ENCODE measurements at places on chromosomes 7 and 10. TPM values are rescaled to one million over a fixed set of nuclear protein-coding genes. Genes with fewer than 3 reads are reported as not detected.
A peak's percentile ranks its signal among the peaks of the same experiment; 100 is the strongest.

Gene ZNF365
- total RNA-seq = 0.94 TPM

Gene SEMA3D
- not detected for total RNA-seq

Gene ZNF746
- 26.2 TPM for total RNA-seq

GRCh38 chr10:123398180-123398591 lies 244.0 kb downstream of the BUB3 start:
- H3K4me3 ChIP-seq = no peak overlapping the region
- no peak overlapping the region for H3K27ac ChIP-seq
- H3K36me3 ChIP-seq = no peaks in the 10 kb centered on the region
- peaks cover 1% of the 10 kb centered on the region for H3K4me1 ChIP-seq
- DNase-seq = no peak
- H3K27me3 ChIP-seq = no peaks in the 10 kb centered on the region

- no peaks in the 10 kb centered on the region for H3K27me3 ChIP-seq
These were observed 353.7 kb downstream of the NRG3 start for GRCh38 chr10:82228701-82229100.

DNA sequence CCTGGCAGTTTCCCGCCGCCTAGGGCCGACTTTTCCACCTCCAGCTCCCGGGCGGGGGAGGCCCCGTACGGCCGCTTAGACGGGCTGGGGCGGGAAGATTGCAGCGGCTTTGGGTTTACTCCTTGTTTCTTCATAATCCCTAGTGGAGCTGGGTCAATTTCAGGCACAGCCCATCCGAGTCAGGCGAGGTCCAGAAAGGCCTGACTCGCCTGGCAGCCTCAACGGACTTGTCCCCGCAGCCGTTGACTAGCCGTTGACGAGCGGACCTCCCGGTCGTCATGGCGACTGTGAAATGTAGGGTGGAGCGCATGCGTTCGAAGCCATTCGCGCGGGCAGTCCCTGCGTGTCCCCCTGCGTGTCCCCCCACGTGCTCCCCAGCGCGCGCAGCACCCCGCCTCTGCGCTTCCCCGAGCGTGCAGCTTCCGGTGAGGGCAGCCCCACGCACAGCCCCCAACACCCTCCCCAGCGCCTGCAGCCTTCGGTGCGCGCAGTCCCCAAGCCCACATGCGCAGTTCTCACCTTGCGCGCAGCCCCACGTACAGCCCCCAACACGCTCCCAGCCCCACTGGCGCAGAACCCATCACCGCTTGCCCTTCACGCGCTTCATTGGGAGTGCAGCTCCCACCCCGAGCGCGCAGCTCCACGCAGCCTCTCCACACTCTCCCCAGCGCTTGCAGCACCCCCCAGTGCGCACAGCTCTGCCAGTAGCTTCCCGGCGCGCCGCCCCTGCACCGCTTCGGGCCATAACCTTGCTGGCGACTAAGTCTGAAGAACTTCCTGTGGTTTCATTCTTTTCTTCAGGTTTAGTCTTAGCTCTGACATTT lies 67.8 kb downstream of the TBX20 start:
- no peaks in the 10 kb centered on the region for H3K36me3 ChIP-seq
- peaks cover 39% of the 10 kb centered on the region for H3K27me3 ChIP-seq
- peaks cover 5% of the 10 kb centered on the region for H3K4me1 ChIP-seq

DNA sequence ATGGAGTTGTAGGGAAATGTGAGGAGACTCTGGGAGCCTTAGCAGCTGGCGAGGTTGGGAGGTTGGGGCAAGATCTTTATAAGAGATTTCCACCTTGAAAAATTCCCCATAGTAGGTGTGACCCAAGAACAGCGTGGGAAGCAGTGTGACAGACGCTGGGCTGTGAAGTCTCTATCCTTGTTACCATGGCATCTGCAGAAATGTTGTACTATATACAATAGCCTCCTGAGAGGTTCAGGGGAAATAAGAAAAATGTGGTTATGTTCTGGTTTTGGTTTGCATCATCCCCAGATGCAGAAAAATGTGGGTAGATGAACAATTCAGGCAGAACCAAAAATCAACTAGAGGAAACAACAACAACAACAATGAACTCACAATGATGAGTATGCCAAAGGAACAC lies 498.6 kb downstream of the SH2D4B start:
- H3K27me3 ChIP-seq = peaks cover 4% of the 10 kb centered on the region
- H3K4me1 ChIP-seq = no peaks in the 10 kb centered on the region
- no peak overlapping the region for H3K27ac ChIP-seq
- no peaks in the 10 kb centered on the region for H3K36me3 ChIP-seq
- no peak overlapping the region for H3K4me3 ChIP-seq

DNA sequence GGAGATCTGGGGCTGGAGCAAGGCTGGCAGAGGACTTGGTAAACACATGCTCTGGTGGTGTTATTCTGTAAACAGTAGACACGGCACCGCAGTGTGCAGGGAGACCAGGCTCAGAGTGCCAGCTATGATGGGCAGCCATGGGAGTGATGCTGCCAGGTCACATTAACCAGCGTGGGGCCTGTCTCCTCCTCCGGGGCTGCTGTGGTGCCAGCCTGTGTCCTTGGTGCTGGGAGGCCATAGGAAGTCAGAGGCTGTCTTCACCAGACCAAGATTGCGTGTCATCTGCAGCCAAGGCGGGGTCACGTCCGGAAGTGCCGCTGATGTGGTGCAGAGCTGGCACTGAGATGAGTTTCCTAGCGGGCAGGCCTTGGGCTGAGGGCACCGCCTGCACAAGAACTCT lies 236.0 kb downstream of the GLRX3 start:
- no peak overlapping the region for H3K27ac ChIP-seq
- no peaks in the 10 kb centered on the region for H3K4me1 ChIP-seq
- H3K36me3 ChIP-seq = no peaks in the 10 kb centered on the region
- H3K27me3 ChIP-seq = no peaks in the 10 kb centered on the region
- no peak overlapping the region for H3K4me3 ChIP-seq
- DNase-seq = no peak

GRCh38 chr10:116848032-116848943 lies 1.0 kb upstream of the ENO4 start:
- no peak for DNase-seq
- no peaks in the 10 kb centered on the region for H3K36me3 ChIP-seq
- peaks cover 47% of the 10 kb centered on the region for H3K27me3 ChIP-seq
- peaks cover 8% of the 10 kb centered on the region for H3K4me1 ChIP-seq

- DNase-seq = no peak
- H3K27ac ChIP-seq = no peak overlapping the region
- peaks cover 9% of the 10 kb centered on the region for H3K27me3 ChIP-seq
- H3K4me1 ChIP-seq = peaks cover 6% of the 10 kb centered on the region
- no peaks in the 10 kb centered on the region for H3K36me3 ChIP-seq
These were observed 6.3 kb downstream of the LIPF start for GRCh38 chr10:88670497-88670896.

- no peak for DNase-seq
- no peak overlapping the region for H3K27ac ChIP-seq
- H3K27me3 ChIP-seq = no peaks in the 10 kb centered on the region
- H3K4me1 ChIP-seq = no peaks in the 10 kb centered on the region
- H3K4me3 ChIP-seq = no peak overlapping the region
These were observed 11.4 kb downstream of the AKR1C3 start for GRCh38 chr10:5105626-5106025.

DNA sequence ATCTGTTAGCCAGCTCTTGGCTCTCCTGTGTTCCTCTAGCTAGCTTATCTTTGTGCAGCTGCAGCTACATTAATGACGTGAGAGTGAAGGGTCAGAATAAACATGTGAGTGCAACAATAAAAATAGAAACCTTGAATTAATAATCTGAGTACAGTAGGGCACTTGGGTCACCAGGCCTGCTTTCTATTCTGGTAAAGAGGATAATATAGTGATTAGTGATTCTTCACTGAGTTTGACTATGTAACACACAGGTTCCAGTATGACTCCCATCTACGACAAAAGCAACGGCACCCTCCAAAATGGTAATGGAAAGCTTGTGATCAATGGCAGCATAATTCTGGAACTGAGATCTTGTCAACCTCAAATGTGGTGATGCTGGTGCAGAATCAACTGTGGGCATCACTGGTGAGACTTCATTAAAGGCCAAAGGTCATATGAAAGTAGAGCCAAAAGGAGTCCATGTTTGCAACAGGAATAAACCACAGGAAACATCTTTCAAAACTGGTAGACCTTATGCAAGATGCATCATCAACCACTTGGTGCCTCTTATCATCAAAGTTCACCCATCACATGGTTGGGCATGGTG lies 77.6 kb downstream of the NRBF2 start:
- H3K4me1 ChIP-seq = peaks cover 37% of the 10 kb centered on the region
- H3K36me3 ChIP-seq = peaks cover 51% of the 10 kb centered on the region
- peak overlapping the region; percentile 28 for H3K27ac ChIP-seq
- no peaks in the 10 kb centered on the region for H3K27me3 ChIP-seq
- no peak overlapping the region for H3K4me3 ChIP-seq

Measured in activated naive CD8-positive, alpha-beta T cell treated with anti-CD3 and anti-CD28 coated beads, Interleukin-2, amount 10 ng/mL, durations not matched to agents 7 days and 5 days (primary cell).